ENCODE measurements at places on chromosomes 3 and 15.

DNA sequence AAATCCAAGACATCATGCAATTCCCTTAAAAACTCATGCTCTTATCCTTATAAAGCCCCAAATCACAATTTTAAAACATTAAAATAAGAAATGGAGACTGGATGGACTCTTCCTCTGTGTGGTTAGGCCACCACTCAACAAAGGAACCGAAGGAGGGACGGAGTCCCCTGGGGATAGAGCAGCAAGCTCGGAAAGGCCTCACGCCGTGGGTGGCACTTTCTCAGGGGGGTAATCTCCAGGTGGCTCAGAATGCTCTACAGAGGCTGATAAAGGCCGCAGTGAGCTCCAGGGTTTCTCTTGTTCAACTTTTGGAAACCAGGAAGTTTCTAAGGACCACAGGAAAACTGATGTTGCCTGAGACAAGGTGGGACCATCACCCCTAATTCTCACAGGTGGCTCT, 23.2 kb downstream of the CCR9 start:
- DNase-seq = no peak

DNA sequence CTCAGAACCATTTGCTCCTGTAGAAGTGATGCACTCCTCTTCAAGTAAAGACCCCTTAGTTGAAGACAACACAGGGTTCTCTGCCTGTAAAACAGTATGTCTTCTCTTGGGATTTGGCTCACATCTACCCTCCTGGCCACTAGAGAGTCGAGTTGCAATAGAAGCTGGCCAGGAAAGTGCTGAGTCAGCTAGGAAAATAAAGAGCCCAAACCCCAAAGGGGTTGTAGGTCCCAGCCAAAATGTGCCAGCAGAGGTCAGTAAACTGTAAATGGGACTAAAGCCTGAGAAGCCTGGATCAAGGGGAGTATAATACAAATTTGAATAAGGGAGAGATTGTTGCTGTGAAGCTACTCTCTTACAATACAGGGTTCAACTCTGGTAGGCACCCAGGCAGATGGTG, 37.2 kb upstream of the THBS1 start:
- no peak for DNase-seq

GRCh38 chr3:169334991-169335390, 328.5 kb downstream of the MECOM start:
- DNase-seq = no peak

GRCh38 chr3:105527949-105528348, 161.2 kb downstream of the ALCAM start:
- peak; percentile 40 for DNase-seq

- DNase-seq = peak; percentile 23
These were observed 220.9 kb upstream of the NANOGP8 start for GRCh38 chr15:35305946-35306345.

DNA sequence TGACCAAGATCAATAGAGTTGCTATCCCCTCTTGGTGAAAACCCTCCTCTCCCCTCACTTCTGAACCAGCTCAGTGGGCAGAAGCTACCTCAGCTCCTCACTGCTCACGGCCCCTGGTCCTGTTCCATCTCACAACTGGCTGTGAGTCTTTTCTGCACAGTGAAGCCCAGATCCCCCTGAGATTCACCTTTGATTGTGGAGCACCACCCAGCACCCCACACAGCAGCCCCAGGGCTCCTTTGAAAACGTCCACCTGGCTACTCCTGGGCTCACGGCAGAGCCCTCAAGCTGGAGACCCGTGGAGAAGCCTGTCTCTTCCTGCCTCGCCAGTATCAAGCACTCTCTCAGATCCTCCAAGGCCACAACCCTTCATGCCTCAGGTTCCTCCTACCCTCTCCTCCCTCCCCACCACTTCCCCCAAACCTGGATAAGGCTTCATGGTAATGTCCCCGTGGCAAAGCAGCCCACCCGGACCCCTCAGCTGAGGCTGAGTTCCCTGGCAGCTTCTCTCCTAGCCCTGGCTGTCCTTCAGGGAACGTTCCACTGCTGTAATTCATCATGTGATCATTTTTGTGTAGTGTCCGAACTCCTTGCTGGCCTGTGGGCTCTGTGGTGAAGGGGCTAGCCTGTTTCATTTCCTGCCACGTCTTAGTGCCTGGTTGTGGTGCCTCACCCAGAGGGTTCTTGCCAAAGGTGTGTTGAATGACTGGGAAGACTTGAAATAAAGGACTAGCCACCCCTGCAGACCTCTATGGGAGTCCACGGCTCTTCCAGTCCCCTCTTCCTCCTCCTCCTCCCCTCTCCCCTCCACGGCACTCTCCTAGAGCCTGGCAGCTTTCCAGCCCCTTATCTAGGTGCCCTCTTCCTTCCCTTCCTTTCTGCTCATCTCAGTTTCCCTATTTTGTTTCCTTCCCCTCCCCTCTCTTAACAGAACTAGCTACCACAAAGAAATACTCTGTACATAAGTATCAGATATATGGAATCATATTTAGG, 44.5 kb downstream of the KY start:
- no peak for DNase-seq

DNA sequence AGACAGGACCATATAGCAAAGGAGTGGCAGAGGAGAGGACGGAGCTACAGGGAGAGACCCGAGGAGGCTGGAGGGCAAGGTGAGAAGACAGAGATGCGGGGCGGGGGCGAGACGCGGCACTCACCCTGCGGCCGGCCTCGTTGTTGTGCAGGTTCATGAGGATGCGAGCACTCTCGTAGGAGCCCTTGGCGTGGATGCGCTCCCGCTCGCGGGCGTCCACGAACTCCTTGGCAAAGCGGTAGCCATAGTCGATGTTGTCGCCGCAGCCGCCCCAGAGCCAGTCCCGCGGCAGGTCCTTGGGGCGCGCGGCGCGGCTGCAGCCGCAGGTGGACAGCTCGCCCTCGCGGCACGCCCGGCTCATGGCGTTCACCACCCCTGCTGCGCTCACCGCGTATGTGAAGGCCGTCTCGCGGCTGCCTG, 12.9 kb downstream of the WNT5A start:
- DNase-seq = no peak

- DNase-seq = no peak
These were observed 12.5 kb downstream of the LPP start for GRCh38 chr3:188166441-188166840.

DNA sequence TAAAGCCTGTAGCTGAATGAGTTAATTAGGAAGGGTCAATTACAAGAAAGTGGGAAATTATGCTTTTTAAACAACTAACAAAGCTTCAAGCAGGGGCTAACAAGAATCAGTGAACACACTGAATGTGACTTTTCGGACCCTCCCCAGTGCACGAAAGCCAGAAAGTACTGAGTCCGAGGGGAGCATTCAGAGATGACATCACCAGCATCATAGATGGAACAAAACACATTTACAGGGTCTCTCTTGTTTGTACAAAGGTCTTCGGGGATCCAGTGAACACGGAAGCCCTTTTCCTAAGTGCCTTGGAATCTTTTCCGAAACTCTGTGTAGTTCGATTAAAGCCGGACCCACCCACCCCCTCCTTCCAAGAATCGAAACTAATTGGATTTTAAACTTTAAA, 829 bp downstream of the DCP1A start:
- no peak for DNase-seq

DNA sequence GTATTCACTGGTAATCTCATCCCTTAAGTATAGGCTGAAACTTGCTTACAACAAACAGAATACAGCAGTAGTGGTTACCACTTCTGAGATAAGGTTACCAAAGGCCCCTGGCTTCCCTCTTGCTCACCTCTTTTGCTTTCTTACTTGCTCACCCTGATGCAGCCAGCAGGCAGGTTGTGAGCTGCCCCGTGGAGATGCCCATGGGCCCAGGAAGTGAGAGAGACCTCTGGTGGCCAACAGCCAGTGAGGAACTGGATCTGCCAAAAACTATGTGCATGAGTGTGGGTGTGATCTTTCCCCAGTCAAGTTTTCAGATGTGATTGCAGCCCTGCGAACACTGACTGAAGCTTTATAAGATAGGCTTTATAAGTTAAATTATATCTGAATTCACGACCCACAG, 48.7 kb downstream of the NMNAT3 start:
- peak; percentile 18 for DNase-seq

DNA sequence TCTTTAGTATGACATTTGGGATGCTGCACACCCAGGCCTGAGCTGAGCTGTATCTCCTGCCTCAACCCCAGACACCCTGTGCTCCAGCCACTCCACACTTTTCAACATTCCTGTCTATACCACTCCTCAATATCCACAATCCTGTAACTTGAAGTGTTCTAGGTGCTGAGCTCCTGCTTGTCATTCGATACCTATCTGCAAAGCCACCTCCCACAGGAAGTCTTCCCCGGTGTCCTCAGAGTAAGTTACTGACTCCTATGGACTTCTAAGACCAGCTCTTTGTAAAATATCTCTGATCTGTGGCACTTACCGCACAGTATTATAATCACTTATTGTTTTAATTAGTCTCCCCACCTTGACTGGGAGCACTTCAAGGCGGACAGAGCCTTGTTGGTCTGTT, 1.2 kb upstream of the CAV3 start:
- no peak for DNase-seq

- DNase-seq = no peak
These were observed 56.8 kb downstream of the TFG start for GRCh38 chr3:100766069-100766468.

DNA sequence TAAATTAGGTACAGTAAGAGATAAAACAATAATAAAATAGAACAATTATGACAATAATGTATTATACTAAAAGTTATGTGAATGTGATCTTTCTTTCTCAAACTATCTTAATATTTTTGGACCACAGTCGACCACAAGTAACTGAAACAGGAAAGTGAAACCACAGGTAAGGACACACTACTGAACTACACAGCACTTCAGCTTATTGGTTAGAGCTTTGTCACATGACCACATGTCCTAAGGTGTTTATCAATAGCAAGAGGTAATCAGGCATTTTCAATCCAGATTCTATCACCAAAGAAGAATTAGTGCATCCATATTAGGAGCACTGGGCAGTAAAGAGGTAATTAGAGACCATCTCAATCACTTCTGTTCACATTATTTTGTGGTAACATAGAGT, 392.8 kb downstream of the RSL24D1 start:
- DNase-seq = no peak

DNA sequence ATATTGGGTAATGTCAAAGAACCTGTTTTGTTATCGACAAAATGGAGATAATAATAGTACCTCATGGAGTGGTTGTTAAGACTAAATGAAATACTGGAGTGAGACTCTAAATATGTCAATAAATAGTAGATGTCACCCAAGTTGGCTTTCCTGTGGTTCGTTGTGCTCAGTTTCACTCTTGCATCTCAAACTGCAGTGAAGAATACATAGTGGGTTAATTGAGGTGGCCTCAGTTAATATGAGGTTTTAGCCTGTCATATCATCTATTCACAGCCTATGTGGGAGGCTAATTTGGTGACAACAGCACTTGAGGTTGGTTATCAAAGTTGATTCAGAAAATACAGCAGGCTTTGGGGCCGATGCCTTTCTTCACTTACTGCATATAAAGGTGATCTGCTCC, 485.5 kb upstream of the SUCLG2 start:
- no peak for DNase-seq

- no peak for DNase-seq
These were observed 241.6 kb downstream of the NLGN1 start for GRCh38 chr3:173639098-173639497.

All from HCT116 (cell line).